Femur (tissue), 1 donor: ENCODE measurements at places on chromosomes 7 and 10.

- DNase-seq = no peak
Measured at GRCh38 chr10:128030498-128031072, 95.6 kb downstream of the MKI67 start.

GRCh38 chr7:105863876-105864275 is 12.5 kb downstream of the ATXN7L1 start:
- DNase-seq = no peak

DNA sequence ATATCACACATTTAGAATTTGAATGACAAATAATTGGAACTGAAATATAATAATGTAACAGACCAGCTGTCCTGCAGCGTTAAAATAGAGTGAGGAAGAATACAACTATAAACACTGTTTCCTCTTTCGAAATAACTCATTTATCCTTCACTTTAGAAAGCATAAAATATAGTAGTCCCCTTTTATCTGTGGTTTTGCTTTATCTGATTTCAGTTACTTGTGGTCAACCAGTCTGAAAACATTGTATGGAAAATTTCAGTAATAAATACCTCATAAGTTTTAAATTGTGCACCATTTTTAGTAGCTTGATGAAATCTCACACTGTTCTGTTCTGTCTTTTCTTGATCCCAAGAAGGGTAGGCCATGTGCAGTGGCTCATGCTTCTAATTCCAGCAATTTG is 31.7 kb downstream of the POLR1F start:
- no peak for DNase-seq

DNA sequence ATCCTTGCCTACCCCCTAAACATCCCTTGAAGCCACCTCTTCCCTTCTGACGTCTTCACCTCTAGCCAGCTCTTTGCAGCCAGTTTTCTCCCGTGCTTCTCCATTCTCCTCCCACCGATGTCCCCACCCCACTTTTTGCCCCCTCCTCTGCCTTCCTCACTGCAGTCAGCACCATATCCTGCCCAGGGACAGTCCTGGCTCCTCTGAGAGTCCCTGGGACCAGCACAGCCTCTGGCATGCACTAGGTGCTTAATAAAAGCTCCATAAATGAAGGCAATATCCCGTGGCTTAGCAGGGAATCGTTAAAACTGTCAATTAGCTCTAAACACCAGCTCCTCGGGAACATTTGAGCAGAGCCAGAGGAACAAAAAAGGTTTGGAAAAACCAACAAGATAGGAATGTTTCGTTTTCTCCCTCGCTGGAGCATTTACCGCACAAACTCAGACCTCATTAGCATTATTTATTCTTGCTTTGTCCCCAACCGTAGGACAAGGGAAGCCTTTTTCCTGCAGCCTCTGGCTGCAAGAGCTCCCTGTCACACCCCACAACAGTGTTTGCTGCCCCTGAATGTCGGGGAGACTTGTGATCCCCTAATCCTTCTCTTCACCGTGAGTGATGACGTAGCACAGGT is 16.1 kb downstream of the MYL10 start:
- DNase-seq = no peak

DNA sequence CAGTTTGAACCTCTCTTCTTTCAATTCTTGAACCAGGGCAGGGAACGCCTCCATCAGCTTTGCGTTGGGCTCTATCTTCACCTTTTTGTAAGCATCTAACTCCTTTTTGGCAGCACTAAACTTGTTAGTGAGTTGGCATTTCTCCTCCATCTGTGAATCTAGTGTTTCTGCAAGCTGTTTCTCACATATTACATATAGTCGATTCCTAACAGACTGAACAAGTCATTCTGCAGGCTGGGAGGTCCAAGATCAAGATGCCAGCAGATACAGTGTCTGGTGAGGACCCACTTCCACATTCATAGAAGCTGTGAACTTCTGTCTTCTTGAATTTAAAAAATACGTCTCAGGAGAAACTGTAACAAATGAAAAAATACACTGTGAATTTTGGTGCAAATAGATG is 539.7 kb downstream of the ANKRD7 start:
- no peak for DNase-seq

DNA sequence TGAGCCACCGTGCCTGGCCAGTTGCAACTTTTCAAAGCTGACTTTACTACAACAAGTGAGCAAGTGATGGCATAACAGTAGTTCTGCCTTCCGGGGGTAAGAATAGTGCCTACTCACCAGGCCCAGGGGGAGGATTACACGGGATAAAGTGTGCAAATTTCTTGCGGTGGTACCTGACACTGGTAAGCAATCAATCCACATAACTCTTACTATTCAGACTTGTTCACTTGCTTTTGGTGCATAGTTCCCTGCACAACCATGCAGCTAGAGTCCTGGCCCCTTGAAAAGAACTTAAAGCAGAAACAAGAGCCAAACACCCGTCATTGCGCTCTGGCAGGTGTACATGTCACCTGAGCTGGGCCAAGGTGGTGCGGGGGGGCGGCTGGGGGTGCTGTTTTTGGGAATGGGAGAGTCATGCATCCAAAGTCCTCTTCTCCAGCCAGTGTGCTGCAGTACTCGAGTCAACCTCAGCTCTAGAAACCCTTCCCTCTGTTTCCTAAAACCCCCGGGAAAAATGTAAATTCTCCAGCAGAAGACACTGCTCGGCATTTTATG is 5.4 kb upstream of the COBL start:
- no peak for DNase-seq

DNA sequence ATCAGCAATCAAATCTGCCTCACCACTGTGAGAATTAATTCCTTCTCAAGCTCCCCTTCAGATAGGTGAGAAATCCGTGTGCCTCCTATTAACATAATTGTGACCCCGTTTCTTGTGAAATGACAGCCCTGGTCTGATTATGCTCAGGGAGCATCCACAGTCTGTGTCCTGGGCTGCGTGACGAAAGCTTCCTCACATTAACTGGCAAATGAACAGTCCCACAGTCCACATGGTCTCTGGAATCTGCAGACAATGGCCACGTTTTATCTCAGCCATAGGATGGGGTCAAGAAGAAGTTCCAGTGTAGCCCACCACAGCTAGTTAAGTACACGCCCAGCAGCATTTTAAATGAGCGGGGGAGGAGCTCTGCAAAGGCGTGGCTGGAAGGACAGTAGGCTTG is 229.2 kb downstream of the RPS24 start:
- no peak for DNase-seq

- DNase-seq = peak; percentile 42
Measured at GRCh38 chr7:116525298-116525912, 569 bp downstream of the CAV1 start.

GRCh38 chr10:90589825-90590224 is 268.0 kb downstream of the HTR7 start:
- DNase-seq = no peak

GRCh38 chr10:77223526-77224460 is 413.8 kb downstream of the KCNMA1 start:
- no peak for DNase-seq

GRCh38 chr7:7479275-7479805 is 56.3 kb downstream of the COL28A1 start:
- no peak for DNase-seq

GRCh38 chr10:5760515-5760914 is 52.7 kb downstream of the GDI2 start:
- DNase-seq = no peak

DNA sequence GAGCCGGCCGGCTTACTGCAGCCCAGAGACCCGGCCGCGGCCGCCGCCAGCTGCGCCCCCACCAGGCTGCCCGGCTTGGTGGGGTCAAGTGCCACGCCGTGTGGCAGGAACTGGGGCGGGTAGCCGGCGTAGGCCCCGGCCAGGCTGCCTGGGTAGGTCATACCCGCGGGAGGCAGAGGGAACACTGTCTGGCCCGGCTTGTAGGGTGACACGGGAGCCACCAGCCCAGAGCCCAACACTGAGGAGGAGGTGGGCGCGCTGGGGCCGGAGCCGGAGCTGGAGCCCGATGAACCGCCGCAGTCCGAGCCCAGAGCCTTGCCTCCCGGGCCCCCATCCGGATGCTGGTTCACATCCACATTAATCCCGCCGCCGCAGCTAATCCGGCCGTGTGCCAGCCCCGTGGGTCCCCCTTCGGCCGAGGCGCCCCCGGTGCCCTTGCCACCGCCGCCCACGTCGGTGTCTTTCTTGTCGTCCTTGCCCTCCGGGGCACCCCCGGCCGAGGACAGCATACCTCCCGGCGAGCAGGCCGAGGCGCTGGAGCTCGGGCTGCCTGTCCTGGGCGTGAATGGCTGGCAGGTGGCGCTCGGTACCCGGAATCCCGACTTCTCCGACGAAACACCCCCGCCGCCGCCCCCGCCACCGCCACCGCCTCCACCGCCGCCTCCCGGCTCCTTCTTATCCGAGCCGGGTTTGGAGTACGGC is 2.0 kb downstream of the ZNF503 start:
- DNase-seq = peak; percentile 89

DNA sequence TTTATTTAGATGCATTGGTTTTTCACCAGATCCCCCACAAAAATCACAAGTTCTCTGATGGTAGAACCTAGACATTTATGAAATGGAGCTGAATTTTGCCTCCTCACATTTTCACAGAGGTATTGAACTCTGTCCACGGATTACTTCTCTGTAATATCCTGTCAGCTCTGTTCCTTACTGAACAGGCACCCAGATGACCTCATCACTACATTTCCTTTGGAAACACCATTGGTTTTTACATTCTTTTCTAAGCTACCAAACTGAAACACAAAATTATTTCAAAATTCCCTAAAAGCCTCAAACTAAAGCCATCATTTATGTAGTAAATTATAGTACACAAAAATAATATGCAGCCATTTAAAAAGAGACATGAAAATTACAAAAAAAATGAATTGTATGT is 98.3 kb upstream of the KCNIP2 start:
- DNase-seq = no peak

GRCh38 chr7:84538268-84538667 is 343.7 kb upstream of the SEMA3A start:
- DNase-seq = no peak

DNA sequence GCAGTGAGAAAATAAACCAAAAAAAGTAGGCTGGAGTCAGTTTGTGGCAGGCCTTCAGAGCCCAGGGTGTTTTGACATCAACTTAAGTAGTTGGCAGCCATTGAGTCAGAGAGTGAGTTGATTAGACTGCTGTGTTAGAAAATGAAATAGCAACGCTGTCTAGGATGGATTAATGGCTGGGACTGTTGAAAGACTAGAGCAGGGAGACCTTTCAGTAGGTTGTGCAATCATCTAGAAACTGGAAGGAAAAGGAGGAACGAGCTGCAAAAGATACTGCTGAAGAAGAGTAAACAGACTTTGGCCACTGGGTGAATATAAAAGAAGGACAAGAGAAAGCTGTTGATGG is 28.6 kb upstream of the TRIL start:
- DNase-seq = no peak

- DNase-seq = no peak
Measured at GRCh38 chr10:69733791-69734261, 67.9 kb upstream of the COL13A1 start.

- no peak for DNase-seq
Measured at GRCh38 chr10:17622061-17622460, 4.9 kb upstream of the HACD1 start.

- no peak for DNase-seq
Measured at GRCh38 chr7:26397796-26398426, 106.2 kb downstream of the SNX10 start.

DNA sequence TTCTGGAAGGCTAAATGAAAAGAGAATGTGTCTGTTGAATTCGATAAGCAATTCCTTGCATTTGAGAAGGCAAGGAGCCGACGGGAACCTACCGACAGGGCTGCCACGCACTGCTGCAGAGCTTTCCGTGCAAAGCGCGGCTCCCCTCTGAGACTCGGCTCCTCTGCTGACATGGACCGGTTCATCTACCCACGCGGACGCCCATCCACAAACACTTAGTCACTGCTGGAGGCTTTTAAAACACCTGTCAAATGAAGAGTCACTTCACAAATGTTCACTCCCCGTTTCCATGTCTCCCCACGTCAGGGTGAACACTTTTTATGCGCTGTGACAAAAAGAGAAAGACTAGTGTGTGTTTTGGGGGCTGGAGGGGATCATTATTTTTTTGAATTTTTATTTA is 32.0 kb downstream of the AMZ1 start:
- DNase-seq = no peak

DNA sequence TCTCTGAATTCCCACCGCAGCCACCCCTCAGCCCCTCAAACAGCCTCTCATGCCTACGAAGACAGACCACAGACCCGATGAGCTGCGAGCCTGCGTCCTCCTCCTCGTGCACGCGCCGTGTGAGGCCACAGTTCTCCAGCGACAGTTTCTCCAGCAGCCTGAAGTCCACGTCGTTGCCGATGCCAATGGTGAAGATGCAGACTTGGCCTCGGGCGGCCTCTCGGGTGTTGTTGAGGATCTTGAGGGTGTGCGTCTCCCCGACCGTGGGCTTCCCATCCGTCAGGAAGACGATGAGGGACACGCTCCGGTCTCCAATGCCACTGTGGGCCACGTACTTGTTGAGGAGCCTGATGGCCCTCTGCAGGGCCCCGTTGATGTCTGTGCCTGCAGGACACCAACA is 87.1 kb downstream of the ITIH5 start:
- DNase-seq = no peak

- no peak for DNase-seq
Measured at GRCh38 chr7:6655636-6656385, 18.7 kb downstream of the ZNF316 start.

DNA sequence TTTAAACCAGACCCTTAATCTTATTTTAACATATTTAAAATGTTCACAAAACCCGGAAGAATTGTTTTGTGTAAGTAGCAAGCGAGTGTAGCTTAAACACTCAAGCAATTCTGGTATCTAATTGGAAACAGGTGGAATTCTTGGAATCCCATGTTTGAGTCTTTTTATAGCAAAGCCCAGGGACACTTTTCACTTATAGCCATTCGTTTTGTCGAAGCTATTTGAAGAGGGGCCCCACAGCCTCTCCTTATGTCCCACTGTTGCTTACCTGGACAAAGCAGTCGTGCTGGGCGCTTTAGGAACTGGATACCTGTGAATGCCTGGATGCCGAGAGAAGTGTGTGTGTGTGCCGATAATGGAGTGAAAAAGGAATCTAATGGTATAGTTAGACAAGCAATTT is 3.3 kb downstream of the CUX1 start:
- DNase-seq = no peak

DNA sequence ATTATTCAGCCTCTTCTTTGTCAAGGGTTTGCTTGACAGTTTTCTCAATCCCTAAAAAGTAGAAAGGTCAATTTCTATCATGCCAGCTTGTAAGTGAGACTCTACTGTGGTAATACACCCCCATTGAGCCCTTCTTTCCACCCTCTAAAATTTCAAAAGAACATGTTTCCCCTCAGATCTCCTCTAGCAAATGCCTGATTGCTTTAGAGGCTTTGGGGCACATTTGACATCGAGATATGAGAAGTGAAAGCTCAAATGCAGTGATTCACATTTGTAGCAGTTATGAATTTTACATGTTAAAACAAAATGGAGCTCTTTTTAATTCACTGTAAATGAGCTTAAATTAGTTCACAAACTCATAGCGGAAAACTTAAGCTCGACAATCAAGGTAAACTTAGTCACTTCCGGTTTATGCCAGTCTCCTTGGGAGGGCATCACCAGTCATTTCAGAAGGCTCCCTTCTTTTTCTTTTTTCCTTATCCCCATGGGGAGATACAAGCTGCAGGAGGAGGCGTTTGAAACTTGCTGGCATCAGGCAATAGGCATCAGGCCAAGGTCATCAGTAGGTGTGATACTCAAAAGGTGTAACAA is 55.3 kb upstream of the ADO start:
- DNase-seq = no peak
